ENCODE measurements at places on chromosomes 4 and X.

DNA sequence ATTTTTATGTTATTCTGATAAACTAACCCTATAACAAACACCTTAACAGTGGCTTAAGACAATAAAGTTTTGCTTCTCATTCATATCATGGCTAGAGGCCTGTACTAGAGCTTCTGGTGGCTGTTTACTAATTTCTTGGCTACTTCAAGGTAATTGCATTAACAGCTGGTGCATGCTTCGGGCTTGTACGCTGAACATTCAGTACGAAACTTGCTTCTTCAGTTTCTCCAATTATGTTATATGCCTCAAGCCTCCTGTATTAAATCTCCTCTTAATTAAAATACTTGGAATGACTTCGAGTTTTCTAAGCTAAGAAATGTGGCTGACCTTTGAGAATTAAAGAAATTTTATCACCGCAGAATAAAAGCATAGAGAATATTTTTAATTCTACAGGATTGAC lies 138.9 kb upstream of the TRAM1L1 start:
- DNase-seq, result no peak

DNA sequence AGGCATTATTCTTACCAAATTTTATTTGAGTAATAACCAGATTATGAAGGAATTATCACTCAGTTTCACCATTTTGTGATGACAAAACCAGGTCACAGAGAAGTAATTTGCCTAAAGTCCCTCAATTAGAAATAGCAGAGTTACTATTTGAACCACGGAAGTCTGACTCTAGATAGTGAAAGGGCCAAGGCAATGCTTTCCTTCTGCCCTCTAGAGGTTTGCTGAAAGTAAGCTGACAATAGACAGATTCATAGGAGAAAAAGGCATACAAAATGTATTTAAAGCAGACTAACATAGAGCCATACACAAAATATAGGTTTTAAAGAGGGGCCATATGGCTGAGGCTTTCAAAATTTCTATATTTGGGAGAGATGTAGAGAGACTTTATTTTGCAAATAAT lies 43.1 kb downstream of the CXXC4 start:
- DNase-seq, result no peak

DNA sequence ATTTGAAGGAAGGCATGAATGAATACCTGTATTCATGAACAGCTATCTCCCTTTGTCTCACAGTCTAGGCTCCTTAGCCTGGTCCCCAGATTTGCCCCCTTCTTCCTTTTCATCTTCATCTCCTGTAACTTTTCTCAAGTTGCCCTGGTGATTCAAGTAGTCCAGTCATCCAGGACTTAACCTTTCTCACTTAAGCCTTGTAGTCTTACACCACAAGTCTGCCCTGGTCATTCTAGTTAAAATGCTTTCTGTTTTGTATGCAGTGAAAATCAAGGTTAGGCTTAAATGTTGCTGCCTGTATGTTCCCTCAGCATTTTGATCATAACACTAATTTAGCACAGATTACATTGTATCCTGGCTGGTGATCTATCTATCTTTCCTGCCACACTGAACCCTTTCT lies 58.5 kb upstream of the SLC7A11 start:
- DNase-seq, result no peak

DNA sequence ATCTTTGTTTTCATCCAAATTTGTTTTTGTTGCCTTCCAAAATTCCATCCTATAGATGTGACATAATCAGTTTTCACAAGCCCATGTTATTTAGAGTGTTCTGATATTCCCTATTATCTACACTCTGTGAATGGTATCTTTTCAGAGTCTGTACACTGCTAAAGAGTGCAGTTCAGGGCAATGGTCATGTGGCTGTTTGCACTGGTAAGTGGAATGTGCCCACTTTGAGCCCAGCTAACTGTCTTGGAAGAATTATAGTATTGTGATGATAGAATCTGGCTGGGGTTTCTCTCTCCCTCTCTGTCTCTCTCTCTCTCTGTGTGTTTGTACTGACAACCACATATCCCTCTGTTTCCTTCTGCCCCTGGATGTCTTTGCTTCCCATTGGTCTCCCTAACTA lies 37.4 kb upstream of the BEX4 start:
- no peak for DNase-seq

DNA sequence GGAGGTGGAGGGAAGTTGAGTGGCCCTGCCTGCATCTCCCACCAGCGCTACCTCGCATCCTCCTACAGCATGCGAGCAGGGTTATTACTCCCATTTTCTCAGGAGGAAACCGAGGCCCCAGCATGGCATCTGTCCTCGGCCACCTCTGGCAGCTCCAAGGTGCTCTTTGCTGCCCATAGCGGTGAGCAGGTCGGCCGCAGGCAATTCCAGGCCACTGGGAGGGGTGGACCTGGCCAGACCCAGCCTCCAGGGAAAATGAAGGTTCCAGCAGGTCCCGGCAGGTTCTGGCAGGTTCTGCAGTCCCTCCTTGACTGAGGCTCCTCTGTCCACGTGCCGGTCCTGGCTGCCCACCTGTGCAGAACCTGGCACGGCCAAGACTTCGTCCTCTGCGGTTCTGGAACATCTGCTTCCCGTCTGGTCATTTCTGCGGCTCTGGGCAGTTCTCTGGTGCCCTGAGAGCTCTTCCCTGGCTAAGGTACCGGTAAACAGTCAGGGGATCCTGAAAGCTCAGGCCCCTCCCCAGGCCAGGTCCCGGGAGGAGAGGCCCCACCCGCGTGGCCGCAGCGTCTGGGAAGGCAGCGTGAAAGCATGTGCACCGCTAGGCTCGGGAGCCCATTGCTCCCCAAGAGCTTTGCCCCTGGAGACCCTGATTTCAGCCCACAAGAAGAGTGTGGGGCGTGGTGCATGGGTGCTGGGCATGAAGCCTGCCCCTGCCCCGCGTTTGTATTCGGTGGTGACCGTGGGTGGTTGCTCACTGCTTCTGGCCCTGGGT lies 112.0 kb upstream of the ADRA2C start:
- no peak for DNase-seq

DNA sequence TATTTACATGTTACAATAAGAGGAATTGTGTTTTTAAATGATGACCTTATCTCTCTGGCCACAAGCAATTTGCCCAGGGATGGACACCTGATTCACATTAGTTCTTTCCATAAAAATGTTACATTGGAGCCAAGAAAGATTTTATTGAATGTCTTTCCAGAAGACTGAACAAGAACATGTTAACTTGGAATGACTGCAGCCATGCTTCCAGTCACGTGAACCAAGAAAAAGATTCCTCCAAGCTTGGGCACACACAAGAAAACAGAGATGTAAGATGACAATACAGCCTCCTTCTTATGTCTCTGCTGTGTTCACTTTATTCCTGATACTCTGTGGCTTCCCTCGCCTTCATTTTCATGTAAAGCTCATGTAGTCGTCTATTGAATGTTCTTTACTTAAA lies 737.6 kb downstream of the TRIML1 start:
- no peak for DNase-seq

- no peak for DNase-seq
These were observed 45.5 kb upstream of the PBDC1 start for GRCh38 chrX:76127341-76127740.

DNA sequence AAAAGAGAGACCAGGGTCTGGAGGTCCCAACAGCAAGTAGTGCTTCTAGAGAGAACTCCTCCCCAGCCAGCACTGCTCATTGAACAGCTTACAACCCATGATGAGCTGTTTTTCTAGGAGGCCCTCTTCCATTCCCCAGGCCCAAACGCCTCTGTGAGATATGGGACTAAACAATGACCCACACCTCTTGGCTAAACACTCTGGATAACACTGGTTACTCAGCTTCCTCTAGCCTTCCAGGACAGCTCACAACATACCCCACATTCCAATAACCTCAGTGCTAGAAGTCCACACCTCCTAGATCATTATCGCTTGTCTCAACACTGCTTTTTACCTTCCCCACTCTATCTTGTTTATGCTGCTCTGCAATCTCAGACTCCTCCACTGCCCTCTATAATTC lies 35.4 kb upstream of the PGRMC2 start:
- DNase-seq, result no peak

GRCh38 chr4:141046255-141046654 lies 87.0 kb downstream of the RNF150 start:
- DNase-seq, result no peak

GRCh38 chr4:81845273-81845672 lies 373.6 kb upstream of the RASGEF1B start:
- no peak for DNase-seq

- no peak for DNase-seq
These were observed 47.6 kb downstream of the HAND2 start for GRCh38 chr4:173482330-173482931.

- no peak for DNase-seq
These were observed 75.7 kb upstream of the PAK3 start for GRCh38 chrX:111020283-111020682.

DNA sequence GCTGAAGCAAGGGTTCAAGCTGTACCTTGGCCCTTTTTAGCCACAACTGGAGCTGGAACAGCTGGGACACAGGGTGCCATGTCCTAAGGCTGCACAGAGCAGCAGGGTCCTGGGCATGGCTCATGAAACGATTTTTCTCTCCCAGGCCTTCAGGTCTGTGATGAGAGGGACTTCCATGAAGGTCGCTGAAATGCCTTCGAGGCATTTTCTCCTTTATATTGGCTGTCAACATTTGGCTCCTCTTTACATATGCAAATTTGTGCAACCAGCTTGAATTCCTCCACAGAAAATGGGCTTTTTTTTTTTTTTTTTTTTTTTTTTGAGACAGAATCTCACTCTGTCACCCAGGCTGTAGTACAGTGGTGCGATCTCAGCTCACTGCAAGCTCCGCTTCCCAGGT lies 430.8 kb downstream of the PCDH11X start:
- DNase-seq, result no peak

GRCh38 chr4:105273230-105273629 lies 126.6 kb downstream of the TET2 start:
- DNase-seq, result no peak

DNA sequence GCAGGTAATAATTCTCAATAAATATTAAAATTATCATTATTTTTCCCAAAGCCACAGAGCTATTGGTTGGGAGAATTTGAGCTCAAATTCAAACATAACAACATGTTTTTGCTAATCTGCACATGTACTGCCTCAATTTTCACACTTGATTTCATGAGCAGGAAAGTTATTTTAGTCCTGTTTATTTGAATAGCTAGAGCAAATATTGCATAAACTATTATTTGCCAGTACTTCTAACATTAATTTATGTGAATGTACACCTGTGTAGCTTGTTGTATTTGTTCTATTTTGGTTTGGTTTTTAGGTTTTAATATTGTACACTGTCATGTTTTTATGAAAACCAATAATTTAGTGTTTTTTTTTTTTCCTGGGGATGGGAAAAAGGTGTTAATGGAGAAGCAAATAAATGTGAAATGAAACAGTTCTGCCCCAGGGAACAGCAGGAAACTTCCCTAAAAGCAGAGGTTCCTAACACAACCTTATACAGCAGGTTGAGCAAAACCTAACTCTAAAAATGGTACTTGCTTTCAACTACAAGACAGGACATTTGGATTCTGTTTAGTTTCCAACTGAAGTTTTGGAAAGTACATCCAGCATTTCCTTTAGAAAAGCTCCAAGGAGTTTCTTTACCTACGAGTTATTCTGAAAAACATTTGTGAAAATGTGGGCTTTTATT lies 99.4 kb downstream of the SYNPO2 start:
- no peak for DNase-seq

- DNase-seq, result peak; percentile 56
These were observed 172.0 kb downstream of the PTTG2 start for GRCh38 chr4:38132107-38132673.

DNA sequence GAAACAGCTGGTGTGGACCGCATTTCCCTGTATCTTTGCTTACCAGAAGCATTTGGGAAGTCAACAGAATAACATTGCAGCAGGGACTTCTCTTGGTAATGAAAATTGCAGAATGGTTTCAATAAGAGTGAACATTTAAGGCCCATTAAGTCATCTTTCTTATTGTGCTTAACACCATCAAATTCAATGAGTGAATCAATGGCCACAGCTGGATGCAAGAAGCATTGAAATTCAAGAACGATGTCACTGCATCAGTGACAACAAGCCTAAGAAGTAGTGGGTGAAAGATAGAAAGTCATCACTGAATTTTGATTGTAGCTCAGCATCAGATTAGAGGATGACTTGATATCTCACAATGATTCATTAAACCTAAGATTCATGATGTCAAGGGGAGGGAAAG lies 93.9 kb upstream of the GPM6A start:
- DNase-seq, result no peak

GRCh38 chrX:130024127-130024526 lies 41.7 kb downstream of the BCORL1 start:
- peak; percentile 62 for DNase-seq

- DNase-seq, result no peak
These were observed 69.7 kb upstream of the TLR3 start for GRCh38 chr4:185999207-185999606.

- no peak for DNase-seq
These were observed 6.2 kb downstream of the GAK start for GRCh38 chr4:925771-926500.

DNA sequence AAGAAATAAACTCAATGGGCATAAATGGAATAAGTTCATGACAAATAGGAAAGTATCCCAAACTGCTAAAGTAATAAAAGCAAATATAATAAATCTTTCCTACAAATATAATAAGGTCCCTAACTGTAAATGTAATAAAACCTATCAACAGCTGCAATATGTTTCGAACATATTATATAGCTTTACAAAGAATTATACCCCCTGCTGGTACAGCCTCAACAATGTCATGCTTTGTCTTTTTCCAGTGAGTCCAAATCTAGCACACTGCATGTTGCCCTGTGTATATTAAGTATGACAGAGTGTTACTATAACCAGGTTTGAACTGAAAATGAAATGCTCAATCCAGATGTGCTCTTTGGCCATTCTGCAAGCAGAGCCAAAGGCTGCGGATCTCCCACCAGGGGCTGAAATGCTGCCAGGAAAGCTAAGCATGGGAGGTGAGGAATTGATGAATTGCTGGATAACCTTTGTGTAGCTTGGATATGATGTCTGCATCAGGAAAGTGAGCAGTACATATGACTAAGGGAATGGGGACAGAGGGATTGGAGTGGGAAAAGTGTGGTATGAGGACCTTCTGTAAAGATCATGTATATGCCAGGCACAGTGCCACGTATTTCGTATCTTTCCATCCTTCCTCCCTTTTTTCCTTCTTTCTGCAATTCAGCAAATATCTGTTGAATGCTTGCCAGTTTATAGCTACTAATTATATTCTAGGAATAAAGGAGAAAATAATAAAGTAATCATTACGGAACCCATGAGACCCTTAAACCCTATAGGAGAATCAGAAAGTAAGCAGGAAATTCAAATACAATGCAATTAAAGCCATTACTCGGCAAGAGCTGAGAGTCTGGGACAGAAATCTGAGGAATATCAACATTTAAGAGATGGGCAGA lies 954.6 kb upstream of the LCORL start:
- no peak for DNase-seq

GRCh38 chrX:132592880-132593279 lies 104.0 kb upstream of the MBNL3 start:
- no peak for DNase-seq

GRCh38 chrX:63754136-63754859 lies 30.7 kb downstream of the ARHGEF9 start:
- peak; percentile 2 for DNase-seq

GRCh38 chr4:132382243-132382642 lies 766.9 kb upstream of the PCDH10 start:
- DNase-seq, result no peak
